HEK293T (cell line): ENCODE measurements at places on chromosomes 7 and 10.

- peak; percentile 75 for DNase-seq
These were observed 50.5 kb upstream of the FOXK1 start for GRCh38 chr7:4631380-4632179.

DNA sequence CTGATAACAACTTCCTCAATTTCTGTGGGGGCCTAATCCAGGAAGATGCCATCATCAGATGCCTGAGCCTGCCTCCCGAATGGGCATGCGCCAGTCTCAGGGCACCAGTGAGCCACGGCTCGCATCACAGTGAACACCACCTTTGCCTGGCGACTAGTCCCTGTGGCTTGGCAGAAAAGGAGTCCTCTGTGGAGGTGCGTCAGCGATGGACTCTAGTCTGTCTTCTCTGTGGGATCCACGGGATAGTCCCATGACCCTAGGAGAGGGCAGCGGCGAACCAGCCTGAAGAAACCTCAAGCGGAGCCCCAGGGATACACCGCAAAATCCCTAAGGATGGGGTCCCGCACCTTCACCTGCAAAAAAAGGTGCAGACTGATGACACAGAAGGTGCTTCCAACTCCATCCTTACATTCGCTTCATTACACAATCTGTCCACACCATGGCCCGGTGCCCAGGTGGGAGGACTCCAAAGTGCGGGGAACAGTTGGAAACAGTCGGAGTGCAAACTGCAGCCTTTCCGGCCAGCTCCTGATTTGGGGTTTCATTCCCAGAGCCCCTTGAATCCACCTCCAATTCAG is 35.1 kb upstream of the ZNF273 start:
- DNase-seq, result no peak

DNA sequence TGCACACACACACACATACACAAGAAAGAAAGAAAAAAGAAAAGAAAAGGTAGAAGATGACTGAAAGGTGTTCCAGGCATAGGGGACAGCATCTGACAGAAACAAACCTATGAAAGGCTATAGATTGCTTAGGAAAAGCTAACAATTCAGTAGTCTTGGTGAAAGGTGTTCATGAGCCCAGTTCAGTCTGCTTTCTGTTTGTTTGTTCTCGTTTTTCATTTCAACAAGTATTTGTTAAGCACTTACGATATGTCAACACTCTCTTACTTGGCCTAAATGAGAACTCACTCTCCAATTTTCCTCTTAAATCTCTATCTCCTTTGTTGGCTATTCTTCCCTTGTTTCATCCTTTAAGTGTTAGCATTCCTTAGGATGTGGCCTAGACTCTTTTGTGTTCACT is 133.2 kb downstream of the GRM8 start:
- DNase-seq, result no peak

DNA sequence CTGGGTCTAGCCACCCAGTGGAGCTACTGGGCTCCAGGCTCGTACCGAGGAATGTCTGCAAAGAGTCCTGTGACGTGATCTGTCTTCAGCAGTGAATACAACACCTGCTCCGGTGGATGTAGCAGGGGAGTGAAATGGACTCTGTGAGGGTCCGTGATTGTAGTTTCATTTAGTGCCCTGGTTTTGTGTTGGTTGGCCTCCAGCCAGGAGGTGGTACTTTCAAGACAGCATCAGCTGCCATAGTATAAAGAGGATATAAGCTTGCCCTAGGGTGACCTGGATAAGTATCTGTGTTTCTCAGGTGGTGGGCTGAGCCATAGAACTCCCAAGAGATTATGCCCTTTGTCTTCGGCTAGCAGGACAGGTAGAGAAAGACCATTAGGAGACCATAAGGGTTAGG is 24.6 kb upstream of the WNT2 start:
- no peak for DNase-seq

DNA sequence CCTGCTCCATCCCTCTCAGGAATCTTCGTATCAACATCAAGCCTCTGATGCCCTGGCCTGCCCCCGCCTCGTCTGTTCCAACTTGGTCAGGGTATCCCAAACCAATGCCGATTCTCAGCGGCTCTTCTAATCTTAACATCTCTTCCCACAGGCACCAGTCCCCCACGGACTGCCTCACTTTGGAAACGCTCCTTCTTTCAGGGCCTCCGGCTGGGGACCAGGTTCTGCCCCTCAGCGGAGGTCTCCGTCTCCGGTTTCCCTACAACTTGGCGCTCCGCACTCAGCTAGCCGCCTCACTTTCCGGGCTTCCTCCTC is 488 bp downstream of the ABCF2 start:
- DNase-seq, result no peak

DNA sequence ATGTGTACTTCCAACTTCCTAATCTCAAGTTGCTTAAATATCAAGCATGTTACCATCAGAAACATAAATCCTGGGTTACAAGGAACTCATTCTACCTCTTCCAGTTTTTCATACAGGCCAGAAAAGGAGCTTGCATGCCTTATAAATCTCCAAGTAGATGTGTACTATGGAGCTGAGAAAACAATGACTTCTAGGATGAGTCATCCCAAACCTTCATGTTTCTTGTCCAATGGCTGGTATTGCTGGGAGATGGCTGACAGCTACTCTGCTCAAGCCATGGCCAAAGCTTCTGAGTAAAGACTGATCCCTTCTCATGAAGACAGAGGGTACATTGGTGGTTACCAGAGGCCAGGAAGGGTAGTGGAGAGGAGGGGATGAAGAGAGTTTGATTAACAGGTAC is 8.6 kb downstream of the RAPGEF5 start:
- DNase-seq, result no peak

DNA sequence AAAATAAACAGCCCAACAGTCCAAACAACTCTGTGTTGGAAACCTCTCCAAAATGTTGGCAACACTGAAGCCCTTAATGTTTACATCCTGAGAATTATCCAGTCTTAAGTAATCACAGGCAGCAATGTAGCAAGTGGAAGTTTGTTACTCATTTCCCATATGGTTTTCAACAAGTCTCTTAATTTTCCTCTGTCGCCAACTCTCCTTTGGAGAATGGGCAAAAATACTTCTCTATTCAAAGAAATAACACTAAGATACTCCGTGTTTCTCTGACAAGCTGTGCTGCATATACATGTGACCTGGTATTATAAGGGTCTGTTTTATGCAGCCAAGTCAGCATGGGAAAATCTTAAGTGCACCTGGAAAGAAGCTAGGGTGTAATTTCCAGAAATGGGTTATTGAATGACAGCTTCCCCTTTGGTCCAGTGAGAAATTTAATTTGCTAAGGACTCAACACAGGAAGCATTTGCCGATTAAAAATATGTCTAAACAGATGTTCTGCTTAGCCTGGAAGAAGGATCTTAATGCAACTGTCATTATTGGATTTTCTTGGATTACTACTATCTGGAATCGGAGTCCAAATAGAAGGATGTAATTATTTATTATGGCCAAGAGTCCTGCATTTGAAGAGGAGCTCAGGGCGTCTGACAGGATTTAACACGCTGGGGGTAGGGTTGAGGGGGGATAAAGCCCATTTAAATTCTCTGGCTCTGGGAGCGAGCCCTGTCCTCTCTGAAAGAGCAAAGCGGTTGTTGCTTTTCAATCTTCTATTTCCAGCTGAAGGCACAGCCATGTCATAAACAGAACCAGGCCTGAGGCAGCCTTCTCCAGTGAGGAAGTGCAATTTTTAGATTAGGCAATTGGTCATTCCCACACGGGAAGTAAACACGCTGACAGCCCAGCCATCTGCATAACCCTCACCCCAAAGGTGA is 73.1 kb downstream of the TLL2 start:
- DNase-seq, result no peak
